ENCODE measurements at places on chromosomes 12 and 14.
A peak's percentile ranks its signal among the peaks of the same experiment; 100 is the strongest.

DNA sequence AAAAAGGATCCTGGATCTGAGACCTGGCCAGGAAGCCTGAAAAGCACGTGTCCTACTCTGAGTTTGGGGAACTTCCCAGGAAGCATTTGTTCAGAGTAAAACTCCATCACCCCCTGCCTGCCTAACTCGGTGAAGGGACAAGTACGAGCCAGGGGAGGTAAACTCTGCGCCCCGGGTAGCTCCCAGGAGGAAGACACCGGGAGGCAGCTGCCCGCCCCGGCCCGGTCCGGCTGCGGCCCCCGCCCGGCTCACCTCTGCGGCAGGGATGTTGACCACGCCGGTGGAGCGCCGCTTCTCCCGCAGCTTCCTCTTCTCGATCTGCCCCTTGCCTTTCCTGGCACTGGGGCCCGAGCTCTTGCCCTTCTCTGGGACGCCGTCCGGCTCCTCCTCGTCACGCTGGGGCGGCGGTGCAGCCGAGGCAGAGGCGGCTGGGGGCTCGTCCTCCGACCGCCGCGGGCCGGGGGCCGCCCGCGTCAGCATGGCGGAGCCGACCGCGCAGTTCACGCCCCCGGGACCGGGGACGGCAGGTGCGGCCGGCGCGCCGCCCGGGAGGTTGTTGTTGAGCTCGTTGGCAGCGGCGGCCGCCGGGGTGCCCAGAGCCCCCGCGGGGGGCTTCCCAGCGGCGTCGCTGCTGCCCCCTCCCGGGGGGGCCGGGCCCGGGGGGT lies 1.2 kb downstream of the PAWR start:
- DNase-seq, result peak; percentile 50

GRCh38 chr12:108371801-108372344 lies 32.8 kb upstream of the CMKLR1 start:
- DNase-seq, result peak; percentile 19

DNA sequence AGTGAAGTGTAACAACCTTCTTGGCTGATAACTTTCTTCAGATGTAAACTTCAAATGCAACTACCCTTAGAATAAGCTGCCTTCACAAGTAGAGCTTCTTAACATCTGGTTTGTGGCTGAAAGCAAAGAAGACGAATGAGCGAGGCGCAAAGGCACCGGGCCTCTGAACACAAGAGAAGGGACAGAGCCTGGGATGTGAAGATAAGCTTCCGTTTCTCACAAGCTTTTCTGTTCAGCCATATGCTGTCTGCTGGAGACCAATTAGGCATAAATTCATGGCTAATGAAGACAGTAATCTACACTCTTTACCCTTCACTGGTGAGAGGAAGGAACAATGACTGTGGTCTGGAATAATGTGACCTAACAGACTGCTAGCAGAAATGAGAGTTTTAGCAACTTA lies 195.2 kb downstream of the ATXN7L3B start:
- no peak for DNase-seq

DNA sequence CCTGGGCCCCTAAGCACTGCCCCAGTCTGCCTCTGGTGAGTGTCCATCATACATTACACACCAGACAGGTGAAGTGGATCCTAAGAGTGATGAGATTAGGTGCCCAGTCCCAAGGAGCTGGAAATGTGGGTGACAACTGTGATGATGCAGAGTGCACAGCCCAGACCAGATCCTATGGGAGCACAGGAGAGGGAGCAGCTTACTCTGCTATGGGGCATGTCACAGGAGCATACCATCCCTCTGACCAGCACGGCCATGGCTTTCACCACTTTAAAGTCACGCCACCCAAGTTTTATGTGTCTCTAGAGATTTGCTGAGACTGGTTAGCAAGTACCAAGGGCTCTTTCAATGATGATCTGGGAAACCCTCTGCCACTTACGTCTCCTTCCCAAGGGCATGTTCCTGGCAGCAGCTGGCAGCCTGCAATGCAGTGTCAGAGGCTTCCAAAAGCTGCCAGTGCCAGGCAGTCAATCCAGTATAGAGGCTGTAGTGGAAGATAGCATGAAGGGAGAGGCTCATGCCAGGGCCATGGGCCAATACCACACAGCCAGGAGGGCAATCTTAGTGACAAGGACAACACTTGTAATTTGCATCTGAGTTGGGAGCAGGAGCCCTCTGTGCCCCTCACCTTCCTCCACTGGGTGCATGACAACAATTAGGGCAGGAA lies 40.2 kb downstream of the STAB2 start:
- no peak for DNase-seq

GRCh38 chr14:39491134-39491571 lies 58.9 kb upstream of the FBXO33 start:
- DNase-seq, result no peak

DNA sequence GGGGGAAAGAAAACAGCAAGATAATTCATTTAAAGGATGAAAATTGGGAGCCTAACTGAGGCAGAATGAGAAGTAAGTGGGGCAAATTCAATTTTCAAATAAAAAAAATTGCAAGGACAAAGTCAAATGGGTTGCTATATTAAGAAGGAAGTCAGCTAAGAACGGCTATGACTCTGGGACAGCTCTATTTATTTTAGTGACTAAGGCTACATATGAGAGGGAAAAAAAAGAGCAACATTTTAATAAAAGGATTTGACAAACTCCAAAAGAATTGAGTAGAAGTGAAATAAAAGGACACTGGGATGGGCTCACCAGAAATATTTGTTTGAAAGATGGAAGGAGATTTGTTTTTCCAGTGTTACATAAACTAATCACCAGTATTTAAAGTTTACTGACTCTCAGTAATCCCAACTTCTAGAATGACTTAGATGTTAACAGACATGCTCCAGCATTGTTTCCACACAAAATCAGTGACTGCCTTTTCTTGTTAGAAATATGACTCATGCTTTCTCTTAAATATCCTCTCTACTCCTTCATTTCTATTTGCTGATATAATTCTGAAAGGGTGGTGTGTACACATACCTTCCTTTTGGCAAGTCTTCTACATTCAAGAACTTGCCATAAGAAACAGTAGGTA lies 198.5 kb downstream of the SLC25A21 start:
- DNase-seq, result no peak

DNA sequence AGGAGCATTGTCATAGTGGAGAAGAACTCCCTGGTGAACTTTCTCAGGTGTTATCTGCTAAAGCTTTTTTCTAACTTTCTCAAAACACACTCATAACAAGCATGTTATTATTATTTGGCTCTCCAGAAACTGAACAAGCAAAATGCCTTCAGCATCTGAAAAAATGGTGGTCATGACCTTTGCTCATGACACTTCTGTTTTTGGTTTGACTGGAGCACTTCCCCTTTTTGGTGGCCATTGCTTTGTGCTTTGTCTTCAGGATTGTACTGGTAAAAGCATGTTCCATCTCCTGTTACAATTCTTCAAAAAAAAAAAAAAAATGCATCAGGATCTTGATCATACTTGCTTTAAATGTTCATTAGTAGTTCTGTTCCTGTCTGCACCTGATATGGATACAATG lies 1241.6 kb upstream of the USP15 start:
- no peak for DNase-seq

DNA sequence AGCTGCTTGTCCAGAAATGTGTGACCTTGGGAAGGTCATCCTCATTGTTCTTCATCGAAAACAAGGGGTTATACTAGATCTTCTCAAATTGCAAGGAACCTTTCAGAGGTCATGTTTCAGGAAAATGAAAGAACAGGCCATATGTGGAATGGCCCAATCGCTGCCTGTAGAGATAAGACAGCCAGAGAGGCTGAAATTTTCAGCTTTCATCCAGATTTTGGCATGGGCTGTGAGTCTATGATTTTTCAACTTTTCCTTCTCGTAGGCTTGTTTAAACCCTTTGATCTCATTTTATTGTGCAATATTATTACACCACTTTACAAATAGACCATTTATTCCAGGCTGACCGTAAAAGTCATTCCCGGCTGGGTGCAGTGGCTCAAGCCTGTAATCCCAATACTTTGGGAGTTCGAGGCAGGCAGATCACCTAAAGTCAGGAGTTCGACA lies 17.1 kb upstream of the ATXN2 start:
- DNase-seq, result no peak

GRCh38 chr12:102483466-102483865 lies 3.1 kb upstream of the IGF1 start:
- DNase-seq, result no peak

DNA sequence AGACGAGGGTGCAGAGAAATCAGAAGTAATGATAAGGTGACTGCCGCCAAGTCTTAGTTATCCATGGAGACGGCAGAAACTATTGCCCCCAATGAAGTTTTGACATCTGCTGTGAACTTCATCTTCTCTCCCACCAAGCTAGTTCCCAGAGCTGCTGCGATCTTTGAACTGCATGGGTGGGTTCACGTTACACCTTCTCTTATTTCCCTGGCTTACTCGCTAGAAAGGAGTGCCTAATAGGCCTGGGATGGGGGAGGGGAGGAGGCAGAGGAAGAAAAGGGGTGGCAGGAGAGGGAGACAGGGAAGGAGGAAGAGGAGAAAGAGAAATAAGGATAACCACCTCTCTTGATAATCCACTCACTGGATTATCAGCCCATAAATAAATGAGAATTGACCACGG lies 157.1 kb downstream of the NTF3 start:
- no peak for DNase-seq

DNA sequence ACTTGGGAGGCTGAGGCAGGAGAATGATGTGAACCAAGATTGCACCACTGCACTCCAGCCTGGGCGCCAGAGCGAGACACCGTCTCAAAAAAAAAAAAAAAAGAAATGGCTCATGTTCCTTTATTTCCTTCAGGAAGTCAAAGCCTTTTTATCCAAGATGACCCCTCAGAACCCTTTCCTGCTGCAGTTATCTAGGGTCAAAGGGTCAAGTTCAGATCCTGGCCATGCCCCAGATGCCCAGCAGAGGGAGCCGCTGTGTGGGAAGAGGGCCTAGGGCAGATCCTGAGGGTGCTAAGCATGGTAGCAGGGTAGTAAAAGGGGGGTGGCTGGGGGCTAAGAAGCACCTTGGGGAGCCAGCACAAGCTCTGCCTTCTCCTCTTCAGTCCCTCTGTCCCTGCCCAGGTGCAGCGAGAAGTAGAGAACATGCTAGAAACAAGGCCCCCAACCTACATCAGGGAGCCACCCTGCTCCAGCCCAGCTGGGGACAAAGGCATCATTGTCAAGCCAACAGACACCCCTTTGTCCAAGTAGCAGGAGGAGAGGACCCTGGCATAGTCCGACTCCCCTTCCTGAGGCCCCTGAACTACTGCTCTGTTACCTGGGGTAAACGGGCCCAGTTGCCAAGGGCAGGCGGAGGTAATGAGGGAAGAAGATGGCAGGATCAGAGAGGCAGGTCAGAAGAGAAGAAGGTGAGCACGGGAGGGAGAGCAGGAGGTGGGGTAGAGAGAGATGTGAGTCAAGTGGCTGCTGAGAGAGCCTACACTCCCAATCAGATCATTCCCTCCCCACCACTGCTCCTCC lies 6.5 kb downstream of the NFE2 start:
- no peak for DNase-seq

DNA sequence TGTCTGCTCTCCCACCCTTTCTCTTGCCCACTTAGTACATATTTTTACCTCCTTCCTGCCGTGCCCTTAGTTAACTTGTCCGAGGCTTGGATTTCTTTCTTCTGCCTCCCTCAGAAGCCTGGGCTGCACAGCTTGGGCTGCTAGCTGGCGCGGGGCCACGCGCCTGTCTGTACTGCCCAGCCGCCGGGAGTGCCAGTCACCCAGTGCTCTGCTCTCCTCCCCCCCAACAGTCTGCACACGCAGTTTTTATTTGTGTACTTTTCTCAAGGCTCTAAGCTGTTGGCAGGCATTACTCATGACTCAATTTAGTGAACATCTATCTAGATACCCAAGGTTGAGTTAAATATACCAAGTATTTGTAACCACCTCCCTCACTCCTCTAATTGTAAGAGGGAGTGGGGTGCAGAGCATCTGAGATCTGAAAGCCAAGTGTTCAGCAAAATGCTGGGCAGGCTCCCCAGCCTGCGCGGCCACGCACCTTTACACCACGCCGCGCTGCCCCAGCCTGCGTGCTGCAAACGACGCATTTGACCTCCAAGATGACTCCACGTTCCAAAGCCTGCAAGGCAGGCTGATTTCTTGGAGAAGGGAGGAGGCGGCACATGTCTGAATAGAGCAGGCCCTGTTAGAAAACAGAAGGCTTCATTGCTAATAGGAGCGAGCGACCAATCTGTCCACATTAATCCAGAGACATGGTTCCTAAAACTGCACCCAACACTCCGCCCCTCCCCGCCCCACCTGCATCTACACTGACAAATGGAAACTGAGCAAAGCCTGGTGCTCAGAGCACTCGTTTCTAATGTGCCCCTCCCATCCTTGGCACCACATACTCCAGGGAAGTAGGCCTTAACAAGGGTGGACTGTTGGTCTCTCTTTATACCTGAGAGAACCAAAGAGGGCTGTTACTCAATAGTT lies 18.2 kb upstream of the CACNA2D4 start:
- DNase-seq, result peak; percentile 51

GRCh38 chr14:71339650-71340415 lies 432.6 kb downstream of the PCNX1 start:
- no peak for DNase-seq

DNA sequence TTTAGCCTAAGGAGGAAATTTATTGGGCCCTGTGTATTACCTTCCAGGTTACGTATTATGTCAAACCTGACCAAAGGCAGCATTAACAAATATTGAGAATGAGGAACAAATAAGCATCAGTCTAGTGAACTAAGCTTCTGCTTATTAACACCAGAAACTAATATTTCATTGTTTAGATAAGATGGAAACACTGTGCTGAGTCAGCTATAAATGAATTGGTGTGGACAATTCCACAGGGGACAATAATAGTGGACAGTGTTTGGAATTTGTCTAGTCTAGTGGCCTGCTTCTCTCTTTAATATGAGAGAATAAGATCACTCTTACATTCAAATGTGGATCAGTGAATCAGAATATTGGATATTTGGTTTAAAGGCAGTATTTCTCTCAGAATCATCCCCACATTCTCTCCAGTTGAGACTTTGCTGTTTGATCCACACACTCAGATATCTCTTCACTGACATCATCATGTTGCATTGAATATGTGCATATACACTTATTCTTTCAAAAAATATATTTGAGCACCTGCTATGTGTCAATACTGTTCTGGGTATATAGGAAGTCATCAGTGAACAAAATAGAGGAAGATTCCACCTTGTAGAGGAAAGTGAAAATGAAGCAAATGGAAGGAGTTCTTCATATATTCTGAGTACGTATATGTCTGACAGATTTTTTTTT lies 136.3 kb downstream of the DIO2 start:
- no peak for DNase-seq

DNA sequence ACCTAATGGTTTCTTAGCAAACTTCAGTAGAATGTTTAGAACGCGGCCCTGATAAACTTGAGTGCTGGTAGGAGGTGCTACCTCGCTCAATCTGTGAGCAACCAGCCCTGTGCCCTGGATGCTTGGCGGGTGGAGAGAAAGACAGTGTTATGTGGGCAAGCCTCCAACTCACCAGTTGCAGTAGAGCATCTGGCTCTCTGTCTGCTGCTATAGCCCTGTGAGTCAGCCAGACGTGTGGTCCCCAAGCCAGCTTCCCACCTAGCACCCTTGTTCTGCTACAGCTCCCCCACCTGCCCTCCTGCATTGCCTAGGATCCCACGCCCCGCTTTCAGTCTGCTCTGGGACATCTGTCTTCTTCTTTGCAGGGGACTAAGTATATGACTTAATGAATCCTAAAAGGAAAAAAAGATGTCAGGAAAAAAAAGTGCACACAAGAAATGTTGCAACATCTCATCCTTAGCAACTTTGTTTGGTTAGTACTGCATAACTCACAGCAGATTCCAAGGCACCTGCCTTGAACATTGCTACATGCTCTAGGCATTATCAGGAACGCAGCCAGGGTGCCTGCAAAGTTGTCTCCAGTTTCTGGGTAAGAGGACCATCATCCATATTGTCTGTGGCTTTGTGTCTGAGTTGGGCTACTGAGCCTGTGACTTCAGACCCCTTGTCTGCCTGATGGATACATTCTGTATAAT lies 13.6 kb downstream of the SNRNP35 start:
- DNase-seq, result no peak

Measured in ovary (tissue), 10 donors.